ENCODE measurements at places on chromosomes 12 and 14.

- no peak for DNase-seq
Observed at GRCh38 chr12:43154498-43155045, 397.4 kb downstream of the ADAMTS20 start.

- no peak for DNase-seq
Observed at GRCh38 chr14:61564618-61565091, 130.7 kb upstream of the HIF1A start.

- DNase-seq: no peak
Observed at GRCh38 chr12:92098594-92099380, 46.9 kb downstream of the BTG1 start.

DNA sequence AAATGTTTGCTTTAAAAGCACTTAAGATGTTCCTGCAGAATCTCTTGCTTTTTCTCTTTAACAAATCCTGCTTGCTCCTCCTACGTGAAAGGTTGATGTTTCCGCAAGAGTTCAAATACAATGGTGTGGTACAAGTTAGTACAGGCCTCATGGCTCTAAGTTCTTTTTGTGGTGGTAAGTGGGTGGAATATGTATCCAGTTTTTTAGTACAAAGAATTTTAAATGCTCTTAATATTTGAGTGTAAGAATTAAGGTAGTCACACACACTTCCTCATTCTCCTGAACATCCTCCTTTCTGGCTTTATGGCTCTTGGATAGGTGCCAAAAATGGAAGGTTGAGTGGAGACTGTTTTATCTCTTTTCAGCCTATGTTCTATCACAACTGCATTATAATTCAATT lies 1.8 kb downstream of the OTOGL start:
- no peak for DNase-seq

DNA sequence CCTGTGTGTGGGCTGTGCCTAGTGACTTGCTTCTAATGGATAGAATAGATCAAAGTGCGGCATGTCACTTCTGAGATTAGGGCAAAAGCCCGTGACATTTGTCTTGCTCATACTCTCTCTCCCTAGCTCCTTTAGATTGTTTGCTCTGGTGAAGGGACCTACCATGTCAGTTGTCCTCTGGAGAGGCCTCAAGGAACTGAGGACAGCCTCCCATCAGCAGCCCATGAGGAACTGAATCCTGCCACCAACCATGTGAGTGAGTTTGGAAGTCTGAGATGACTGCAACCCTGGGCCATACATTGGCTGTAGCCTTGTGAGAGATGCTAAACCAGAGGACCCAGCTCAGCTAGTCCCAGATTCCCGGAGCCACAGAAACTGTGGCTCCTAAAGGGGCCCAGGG lies 101.6 kb upstream of the ESRRB start:
- no peak for DNase-seq

DNA sequence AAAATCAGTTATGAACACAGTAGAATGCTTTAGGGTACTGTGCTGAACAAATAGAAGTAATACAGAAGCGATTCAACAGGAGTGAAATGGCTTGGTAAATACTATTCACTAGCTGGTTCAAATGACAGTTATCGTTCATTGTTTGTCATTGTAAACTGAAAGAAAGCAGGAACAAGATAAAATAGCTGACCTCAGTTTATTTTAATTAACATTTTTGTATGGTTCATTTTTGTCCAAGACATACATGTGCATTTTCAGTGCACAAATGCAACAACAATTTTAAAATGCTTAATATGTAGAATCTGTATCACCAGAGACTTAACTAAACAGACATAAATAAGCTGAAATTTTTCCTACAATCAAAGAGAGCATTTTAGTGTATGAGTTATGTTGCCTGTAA lies 49.9 kb downstream of the ALX1 start:
- DNase-seq: no peak

GRCh38 chr12:82176761-82177490 lies 181.3 kb downstream of the CCDC59 start:
- no peak for DNase-seq

- DNase-seq: no peak
Observed at GRCh38 chr14:100536721-100537445, 50.3 kb downstream of the BEGAIN start.

- DNase-seq: peak; percentile 54
Observed at GRCh38 chr12:113149361-113150150, at the start of gene CFAP73. TSS of gene CFAP73 (plus strand) at chr12:113149724. CDS start at chr12:113149858, 134 bp downstream.

DNA sequence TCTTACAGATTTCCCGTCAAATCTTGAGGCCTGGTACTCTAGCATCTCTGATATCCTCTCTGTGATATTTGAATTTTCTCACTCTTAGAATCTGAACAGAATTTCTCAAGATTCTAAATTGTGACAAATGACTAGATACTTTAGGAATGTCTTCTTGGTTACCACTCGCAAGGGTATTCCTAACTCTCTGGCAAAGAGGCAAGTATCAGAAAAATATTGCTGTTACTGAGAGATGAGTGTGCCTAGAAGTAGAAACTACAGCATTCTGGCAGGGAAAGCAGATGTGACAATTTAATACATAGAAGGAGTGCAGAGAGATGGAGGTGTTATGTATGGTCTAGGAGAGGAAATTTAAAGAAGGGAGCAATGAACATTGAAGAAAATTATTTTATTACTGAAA lies 467.8 kb downstream of the LRIG3 start:
- no peak for DNase-seq

DNA sequence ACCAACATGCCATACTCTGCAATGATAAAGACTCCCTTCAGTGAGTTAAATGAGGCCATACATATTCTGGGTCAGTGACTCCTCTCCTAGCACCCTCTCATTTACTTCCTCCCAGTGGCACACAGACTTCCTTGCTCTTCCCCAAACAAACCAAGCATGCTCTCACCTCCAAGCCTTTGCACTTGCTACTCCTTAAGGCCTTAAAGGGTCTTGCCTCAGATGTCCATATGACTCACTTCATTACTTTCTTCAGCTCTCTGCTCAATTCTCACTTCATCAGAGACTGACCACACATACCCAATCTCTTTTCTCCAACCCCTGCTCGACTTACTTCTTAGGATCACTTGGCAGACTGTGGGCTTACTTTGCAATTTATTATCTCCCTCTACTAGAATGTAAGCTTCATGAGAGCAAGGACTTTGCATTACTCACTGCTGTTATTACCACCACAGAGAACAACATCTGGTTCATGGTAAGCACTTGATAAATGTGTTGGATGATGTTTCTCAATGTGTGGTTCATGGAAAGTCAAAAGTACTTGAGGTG lies 22.8 kb downstream of the DDX24 start:
- no peak for DNase-seq

Data from amygdala (tissue), 56 donors.